ENCODE measurements at places on chromosomes 7 and 10. TPM values are rescaled to one million over a fixed set of nuclear protein-coding genes. Genes with fewer than 3 reads are reported as not detected.

CREM gene
- total RNA-seq, result 41.4 TPM

DNA sequence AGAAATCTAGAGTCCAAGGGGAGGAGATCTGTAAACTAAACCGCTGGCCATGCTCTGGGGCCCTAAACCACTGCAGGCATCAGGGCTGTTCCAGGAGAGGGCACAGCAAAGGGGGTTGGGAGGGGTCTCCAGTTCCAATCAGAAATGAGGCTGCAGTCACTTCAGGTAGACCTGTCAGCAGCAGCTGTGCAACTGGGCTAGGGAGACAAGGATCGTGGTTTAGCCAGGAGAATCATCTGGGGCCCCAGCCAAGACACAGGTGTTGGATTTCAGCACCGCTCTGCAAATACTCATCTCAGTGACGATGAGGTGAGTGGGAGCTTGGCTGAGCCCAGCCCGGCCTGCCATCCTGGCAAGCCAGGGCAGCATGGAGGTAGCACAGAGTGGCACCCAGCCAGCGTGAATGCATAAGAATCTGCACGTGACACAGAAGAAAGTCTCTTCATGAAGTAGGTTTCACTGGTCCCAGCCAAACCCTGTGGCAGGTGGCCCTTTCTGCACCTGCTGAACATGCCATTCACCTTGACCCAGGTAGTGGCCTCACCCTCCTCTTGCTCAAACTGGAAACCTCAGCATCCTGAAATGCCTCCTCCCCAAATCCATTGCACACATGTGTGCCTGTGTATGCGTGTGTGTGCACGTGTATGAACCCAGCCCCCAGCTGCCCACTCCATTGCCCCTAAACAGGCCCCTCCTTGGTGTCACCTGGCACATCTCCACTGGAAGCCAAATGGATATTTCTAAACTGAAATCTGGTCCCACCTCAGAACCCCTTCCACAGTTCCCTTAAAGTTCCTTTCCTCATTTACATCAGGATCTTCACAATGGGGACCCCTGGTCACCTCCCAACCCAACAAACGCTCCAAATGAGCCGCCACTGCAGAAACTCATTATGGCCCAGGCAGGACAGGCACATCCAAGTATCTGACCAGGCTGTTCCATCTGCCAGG lies 9.6 kb downstream of the GPRIN2 start:
- no peak for DNase-seq

GRCh38 chr10:22252801-22253579 lies 35.2 kb upstream of the EBLN1 start:
- DNase-seq, result peak; percentile 63

- no peak for DNase-seq
These were observed 410.3 kb downstream of the KIF20B start for GRCh38 chr10:90111671-90112070.

- DNase-seq, result no peak
These were observed 263.0 kb upstream of the NEBL start for GRCh38 chr10:21160116-21160515.

GRCh38 chr7:86981127-86981526 lies 78.3 kb downstream of the ELAPOR2 start:
- DNase-seq, result no peak

PKD1L1 gene
- 0.49 TPM for total RNA-seq

ZC3HAV1L gene
- 9.0 TPM for total RNA-seq

GRCh38 chr7:105519353-105519752 lies 2.7 kb downstream of the PUS7 start:
- DNase-seq, result no peak

PKD2L1 gene
- total RNA-seq, result 0.04 TPM

FAM25A gene
- total RNA-seq, result not detected

DNA sequence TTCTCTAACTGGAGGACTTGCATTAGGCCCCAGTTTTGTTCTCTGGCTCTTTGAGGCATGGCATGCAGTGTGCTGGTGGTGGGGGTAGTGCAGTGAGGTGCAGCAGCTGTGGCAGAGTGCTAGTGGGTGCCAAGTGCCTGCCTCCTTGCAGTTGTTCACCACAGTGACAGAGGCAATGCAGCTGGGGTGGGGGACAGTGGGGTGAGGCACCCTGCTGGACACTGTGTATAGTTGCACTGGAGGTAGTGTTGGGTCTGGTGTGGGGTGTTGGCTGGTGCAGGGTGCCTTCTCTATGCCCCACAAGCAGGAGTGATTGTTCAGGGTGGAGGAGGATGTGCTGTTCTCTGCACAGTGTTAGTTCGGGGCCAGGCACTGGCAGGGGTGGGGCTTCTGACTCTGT lies 21.7 kb upstream of the KEL start:
- DNase-seq, result no peak

- DNase-seq, result no peak
These were observed 13.1 kb upstream of the SGMS1 start for GRCh38 chr10:50636618-50637579.

DNA sequence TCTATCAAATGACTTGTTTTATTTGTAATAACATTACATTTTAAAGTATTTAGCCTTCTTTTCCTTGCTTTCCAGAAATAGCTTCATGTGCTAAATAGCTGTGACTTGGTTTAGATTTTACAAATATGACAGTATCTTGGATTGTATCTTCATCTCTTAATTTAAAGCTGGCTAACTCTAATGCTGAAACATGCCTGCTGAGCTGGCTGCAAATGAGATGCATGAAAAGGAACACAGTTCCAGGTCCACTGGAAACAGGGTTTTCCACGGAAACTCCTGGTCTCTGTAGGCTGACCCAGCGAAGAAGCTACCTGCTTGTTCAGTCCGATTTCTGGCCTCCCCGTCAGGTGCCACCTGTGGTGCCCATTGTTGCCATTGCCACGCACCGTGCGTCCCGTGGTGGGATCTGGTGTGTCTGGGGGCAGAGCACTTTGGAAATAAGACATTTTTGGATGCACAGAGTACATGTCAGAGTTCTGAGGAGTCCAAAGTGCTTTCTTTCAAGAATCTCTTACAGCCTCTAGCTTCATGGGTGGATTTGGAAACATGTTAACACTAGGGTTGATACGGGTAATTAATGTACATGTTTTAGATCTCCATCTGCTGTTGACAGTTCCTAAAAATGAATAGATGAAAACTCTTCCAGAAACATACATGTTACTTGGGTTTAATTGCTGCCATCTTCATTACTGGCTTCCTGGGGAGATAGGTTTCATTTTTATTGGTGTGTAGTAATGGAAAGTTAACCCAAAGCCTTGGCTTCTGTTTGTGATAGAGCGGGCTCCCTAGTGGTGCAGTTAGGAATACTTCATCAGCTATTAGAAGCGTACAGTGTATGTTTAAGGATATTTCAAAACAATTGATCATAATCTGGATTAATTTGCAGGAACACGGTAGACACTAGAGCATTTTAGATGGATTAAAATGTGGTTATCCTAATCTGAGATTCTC lies 45.0 kb downstream of the SHH start:
- DNase-seq, result no peak

PSD gene
- 6.1 TPM for total RNA-seq

GRCh38 chr10:53700278-53700677 lies 927.7 kb upstream of the MBL2 start:
- DNase-seq, result no peak

SLC18A3 gene
- not detected for total RNA-seq

DNA sequence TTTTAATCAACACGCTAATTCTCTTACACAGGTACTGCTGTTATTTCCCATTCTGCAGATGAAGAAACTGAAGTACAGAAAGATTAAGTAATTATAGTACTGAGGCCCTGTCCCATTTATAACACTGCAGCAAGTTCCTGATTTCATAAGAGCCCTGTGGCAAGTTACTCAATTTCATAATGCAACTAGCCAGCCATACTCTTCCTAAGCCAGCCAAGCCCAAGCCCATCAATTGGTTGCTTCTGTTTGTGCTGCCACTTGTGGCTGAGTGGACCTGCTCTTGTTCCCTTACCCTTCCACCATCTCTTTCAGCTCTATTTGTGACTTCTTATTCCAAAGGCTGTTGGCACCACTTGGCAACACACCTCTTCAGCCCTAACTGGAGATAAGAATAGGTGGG lies 19.7 kb upstream of the PRPF18 start:
- no peak for DNase-seq

GRCh38 chr10:126369125-126369710 lies 19.1 kb downstream of the ADAM12 start:
- DNase-seq, result peak; percentile 98

TRIM56 gene
- 7.2 TPM for total RNA-seq

GRCh38 chr10:132690401-132690800 lies 95.5 kb downstream of the NKX6-2 start:
- DNase-seq, result no peak

TSPAN12 gene
- 46.0 TPM for total RNA-seq

SFRP4 gene
- 55.4 TPM for total RNA-seq

Data from muscle of leg (tissue), 16 donors.